ENCODE measurements at places on chromosomes 3 and 15. TPM values are rescaled to one million over a fixed set of nuclear protein-coding genes. Genes with fewer than 3 reads are reported as not detected.

CYP19A1 gene
- polyA plus RNA-seq: not detected

ULK4 gene
- polyA plus RNA-seq: 5.0 TPM

CKMT1B gene
- polyA plus RNA-seq: 0.26 TPM

SLC25A36 gene
- 234 TPM for polyA plus RNA-seq

GRCh38 chr3:47782446-47783308 is 984 bp upstream of the SMARCC1 start:
- no peak for DNase-seq

DNA sequence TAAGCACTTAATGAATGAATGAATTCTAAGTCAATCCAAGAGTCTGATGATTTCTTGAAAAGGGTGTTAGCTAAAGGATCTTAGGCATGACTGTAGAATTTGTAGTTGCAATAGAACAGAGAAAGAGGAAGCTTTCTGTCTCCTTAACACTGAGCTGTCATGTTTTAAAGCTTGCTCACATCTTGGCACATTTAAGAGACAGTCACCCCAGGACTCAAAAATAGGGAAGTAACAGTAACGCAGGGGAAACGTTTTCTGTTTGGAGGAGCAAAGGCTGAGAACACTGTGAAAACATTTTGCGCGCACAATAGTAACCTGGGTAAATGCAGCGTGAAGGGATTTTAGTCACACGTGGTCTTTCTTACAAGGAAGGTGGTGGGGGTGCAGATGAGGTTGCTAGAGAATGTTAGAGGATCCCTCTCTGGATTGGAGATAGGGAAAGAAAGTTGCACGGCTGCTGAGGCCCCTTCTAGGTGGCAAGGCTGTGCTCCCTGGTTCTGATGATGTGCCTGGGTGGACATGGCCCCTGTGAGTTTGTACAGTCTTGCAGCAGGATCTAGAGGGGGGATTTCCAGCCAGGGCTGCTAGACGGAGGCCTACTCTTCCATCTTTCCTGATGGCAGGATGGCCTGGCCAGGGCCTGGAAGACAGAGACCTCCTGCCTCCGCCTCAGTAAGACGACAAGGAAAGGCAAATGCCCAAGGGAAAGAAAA is 12.0 kb downstream of the STARD5 start:
- DNase-seq: no peak

DNA sequence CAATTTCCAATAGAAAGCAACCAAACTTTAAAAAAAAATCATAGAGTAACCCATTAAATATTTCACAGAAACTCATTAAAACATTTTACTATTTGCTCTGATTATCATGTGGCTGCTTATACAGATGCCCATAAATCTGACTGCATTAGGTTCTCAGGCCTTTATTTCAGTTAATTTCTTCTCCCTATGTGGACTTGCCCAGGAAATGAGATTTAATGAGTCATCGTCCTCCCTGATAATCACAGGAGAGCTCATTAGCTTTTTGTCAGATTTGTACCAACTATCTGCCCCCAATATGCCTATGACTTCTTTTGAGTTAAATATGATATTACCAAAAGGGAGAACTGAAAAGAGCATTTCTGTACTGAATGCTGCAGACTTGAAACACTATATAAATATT is 168.0 kb downstream of the FOXB1 start:
- no peak for DNase-seq

- no peak for DNase-seq
Observed at GRCh38 chr15:73832657-73833056, 40.7 kb upstream of the TBC1D21 start.

DNA sequence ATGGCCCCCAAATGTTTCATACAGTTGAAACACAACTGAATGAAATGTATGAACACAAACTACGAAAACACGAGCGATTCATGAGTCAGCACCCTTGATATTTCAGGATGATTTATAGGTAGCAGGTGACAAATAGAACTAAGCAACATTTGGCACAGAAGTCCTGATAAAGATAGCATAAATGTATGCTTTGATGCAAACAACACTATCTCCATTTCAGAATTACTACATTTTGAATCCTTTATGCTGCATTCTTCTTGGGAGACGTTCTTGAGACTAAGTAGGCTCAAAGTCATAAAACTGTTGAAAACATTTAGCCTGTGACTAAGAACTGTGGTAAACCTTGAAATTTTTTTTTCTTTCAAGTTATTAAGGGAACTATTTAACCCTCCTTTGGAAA is 200.3 kb upstream of the ICE2 start:
- no peak for DNase-seq

GRCh38 chr3:119609301-119609700 is 11.6 kb downstream of the PLA1A start:
- no peak for DNase-seq

Measured in right lung (tissue), 10 donors.